Kidney epithelial cell (primary cell): ENCODE measurements at places on chromosomes 3 and 15.

- DNase-seq: peak; percentile 87
These were observed 215.2 kb upstream of the PRICKLE2 start for GRCh38 chr3:64440498-64440897.

DNA sequence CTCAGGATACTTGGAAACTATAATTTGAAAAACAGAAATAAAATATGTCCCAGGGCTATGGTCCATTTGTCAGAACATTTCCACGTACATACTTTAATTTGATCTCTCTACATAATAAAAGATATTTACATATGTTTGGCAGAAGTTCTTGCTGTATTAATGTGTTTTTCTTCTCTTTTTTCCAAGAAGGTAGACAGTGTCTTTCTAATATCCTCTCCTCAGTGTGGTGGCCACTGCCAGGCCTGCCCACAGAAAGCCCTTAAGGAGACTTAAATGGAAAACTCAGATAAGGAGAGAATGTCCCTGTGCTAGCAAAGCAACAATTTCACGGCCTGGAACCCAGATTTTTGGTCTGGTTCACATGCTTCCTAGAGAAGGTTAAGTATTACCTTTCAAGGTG lies 76.5 kb upstream of the ARHGEF26 start:
- DNase-seq: no peak

DNA sequence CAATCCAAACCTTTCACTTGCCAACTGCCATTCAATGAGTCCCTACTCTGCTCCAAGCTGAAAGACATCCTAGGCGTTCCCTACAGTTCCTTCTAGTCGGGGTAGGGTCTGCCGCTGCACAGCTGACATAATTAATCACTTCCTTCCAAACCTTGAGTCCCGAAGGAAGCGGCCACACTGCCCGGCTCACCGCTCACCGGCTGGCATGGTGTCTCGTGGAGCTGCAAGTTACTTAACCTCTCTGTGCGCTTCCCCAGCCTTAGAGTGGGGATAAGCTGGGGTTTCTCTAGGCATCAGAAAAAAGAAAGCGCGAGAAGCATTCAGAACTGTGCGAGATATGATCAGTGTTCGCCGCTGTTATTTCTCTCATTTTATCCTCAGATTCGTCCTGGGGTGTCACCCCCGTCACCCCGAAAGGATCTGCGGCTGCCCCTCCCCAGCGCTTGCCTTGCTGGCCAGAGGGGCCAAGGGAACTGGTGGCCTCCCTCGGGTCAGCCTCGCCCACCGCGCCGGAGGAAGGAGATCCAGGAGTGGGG lies 748 bp downstream of the MRPS25 start:
- DNase-seq: no peak

GRCh38 chr3:139481116-139481515 lies 4.8 kb upstream of the RBP2 start:
- no peak for DNase-seq

- DNase-seq: no peak
These were observed 168.6 kb downstream of the SHQ1 start for GRCh38 chr3:72679540-72680198.

DNA sequence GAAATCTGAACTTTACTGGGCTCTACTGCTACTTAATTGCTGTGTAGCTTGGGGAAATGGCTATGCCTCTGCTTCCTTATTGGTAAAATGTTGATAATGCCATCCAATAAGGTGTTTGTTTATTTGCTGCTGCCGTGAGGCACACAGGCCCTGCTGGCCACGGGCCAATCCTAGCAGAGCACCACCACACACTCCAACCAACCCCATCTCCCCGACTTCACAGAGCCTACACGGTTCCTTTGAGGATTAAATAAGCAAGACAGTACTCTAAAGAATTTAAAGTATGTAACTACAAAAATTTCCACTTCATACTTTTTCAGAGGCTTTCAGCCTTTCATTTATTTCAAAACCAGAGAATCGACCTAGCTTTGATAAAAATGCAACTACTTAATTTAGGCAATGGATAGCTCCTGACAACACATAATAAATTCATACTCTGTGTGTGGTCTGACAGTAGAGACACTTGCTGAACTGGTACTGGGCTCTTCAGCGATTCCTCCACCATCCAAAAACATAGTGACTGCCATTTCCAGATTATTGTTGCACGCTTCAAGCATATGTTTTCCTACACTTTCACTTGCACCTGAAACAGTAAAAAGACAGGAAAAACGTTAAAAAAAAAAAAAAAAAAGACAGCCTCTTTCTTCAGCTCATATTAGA lies 25.3 kb downstream of the UBXN7 start:
- DNase-seq: no peak

DNA sequence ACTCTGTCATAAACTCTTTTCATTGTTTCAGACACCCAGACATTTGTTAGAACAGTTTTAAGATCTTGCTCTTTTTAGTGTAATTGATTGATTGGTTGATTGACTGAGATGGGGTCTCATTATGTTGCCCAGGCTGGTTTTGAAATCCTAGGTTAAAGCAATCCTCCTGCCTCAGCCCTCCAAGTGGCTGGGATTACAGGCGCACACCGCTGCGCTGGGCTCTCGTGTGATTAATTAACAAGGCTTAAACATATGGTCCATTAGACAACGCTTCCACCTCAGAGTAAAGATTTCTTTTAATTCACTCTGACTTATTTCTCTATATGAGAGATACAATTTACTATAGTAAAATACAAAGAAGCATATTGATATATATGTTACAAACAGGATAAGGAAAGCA lies 114.0 kb upstream of the C2CD4B start:
- DNase-seq: no peak

- no peak for DNase-seq
These were observed 515.1 kb downstream of the GABRG3 start for GRCh38 chr15:27486051-27486450.

- DNase-seq: peak; percentile 42
These were observed 284.5 kb downstream of the XXYLT1 start for GRCh38 chr3:194986208-194987043.

GRCh38 chr3:56937580-56937979 lies 122.9 kb upstream of the SPATA12 start:
- no peak for DNase-seq

DNA sequence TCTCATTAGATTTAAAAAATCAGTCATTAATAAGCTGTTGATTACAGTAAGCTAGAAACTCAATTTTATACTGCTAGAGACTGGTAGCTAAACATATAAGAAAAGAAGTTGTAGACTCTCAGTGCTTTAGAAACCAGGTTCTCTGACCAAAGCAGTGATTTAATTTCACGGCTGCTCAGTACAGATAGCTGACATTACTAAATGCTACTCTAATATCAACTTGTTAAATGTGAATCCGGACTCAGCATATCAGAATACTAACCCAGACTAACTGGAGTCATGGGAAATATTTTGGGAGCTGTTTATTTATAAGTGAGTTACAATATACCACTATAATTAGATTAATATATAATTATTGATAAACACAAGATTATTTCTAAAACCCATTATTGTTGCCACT lies 80.4 kb downstream of the NEDD4 start:
- DNase-seq: no peak

- no peak for DNase-seq
These were observed 50.1 kb downstream of the TLNRD1 start for GRCh38 chr15:81050805-81051204.

GRCh38 chr3:179768080-179768479 lies 115.2 kb downstream of the USP13 start:
- DNase-seq: peak; percentile 43

DNA sequence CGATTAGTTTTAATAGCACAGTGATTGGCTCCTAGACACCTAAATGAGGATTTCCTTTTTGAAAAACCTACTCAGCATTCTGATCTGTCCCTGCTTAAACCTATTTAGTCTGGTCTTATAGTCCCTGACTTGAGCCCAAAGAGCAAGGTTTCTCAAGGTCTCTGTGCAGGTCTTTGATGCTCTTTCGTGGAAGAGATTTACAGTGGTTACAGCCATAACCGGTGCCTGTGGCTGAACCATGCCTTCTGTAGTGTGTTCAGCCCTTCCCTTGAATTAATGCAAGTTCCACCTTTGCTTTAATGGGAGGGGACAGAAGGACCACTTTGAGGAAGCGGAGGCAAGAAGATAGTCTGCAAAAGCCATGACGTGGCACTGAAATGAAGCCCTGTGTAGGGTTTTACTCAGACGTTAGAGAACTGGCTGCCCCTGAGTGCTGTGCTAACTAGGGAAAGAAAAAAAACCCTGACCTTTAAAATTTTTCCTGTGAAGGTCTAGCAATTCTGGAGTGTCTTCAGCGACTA lies 43.0 kb downstream of the ZBTB38 start:
- DNase-seq: no peak

GRCh38 chr3:122235147-122235546 lies 51.7 kb downstream of the CASR start:
- DNase-seq: no peak

DNA sequence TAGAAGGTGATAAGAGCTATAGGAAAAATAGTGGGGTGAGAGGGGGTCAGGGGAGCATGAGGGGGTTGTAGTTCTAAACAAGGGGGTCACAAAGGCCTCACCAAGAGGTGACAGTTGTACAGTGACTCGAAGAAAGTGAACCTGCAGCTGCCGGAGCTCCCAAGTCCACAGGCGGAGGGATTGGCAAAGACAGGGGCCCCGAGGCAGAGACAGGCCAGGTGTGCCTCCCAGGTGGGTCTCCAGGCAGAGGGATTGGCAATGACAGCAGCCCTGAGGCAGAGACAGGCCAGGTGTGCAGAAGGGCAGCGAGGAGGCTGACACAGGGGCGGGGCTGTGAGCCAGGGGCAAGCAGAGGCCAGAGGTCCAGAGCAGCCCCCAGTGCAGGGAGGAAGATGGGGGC lies 63.7 kb downstream of the DNAJB8 start:
- DNase-seq: no peak

- DNase-seq: no peak
These were observed 259.9 kb downstream of the ZIC1 start for GRCh38 chr3:147669077-147669476.

- DNase-seq: no peak
These were observed 162.5 kb downstream of the FNDC3B start for GRCh38 chr3:172201870-172202236.

DNA sequence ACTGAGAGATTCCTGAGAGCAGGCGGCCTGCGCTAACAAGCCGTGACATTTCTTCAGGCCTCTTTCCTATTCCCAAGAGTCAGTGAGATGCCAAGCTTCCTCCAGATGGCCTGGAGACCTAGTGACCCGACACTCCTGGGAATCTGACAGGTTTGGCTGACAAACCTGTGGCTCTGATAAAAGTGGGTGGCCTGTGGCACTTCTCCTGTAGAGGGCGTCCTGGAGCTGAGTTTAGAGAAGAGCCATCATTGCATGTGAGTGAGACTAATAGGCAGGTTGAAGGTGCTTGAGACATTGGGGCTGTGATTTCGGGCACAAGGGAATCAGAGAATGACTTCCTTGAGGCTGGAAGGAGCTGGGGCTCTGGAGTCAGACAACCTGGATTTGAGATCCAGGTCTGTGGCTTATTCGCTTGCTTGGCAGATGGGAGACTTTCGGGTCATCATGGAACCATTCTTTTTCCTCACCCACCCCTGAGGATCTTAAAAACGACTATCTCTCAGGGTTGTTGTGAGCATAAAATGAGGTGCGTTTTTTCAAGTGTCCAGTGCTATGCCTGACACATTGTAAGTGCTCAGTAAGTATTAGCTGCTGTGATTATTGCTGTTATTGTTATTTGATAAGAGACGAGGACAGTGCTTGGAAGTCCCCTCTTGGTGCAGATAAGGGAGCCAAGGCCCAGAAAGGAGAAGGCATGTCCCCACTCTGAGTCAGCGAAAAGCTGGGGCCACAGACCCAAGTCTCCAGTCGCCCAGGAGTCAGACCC lies 77.2 kb downstream of the SCN10A start:
- DNase-seq: no peak

GRCh38 chr3:23111797-23112196 lies 91.3 kb upstream of the UBE2E2 start:
- no peak for DNase-seq

GRCh38 chr15:58269455-58270414 lies 131.6 kb downstream of the AQP9 start:
- peak; percentile 49 for DNase-seq

- no peak for DNase-seq
These were observed 170.8 kb upstream of the MITF start for GRCh38 chr3:69568458-69568857.

DNA sequence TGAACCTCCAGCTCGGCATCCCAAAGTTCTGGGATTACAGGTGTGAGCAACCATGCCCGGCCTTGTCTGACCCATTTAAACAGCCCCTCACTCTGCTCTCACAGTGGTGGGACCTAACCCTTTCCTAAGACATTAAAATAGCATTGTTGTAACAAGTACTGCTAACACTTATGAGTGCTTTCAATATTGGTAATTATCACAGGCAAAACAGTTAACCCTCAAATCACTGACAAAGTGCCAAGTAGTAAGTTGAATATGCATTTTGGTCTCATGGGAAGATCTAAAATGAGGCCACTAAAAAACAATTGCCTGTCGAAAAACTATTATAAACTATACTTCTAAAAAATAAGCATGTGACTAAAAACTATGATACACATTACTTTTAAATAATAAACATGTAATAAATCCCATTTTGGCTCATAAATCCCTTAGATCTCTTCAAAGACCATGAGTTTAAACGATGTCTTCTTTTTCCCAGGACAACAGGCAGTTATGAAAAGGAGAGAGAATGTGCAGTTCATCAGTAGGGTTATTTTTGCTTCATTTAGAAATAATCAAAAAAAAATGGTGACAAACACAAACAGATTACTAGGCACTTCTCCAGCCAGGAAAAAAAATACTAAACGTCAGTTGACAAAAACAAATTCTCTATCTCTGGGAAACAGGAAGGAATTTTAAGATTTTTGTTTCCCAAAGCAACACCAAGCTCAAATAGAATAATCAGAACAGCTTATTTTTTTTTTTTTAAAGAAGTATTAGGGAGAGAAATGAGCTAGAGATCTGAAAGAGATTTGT lies 95.4 kb downstream of the RFTN1 start:
- DNase-seq: no peak

DNA sequence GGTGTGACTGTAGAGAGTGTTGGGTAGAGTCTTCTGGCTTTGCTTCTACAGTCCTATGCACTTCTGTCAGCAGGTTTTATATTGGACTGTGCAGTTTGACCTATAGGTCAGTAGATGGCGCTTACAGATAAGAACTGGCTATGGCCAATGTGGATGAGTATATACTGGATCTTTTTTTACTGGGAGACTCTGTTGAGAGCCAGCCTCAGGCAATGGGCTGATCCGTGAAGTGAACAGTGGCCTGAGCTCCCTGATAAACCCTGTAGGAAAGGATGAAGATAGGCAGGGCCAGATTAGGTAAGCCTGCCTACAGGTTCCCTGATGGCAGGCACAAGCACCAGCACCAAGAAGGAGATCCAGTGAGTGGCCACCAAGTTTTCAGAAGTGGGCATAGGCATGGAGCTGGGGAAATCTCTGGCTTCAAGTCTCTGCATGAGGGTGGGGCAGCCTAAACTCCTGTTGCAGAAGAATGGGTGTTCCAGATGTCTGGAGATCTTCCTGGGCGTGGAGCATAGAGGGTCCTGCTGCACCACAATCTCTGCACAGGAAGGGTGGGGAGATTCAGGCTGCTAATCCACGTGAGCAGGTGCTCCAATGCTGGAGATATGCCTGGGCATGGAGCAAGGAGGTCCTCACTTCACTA lies 326.0 kb upstream of the SGO1 start:
- DNase-seq: peak; percentile 9
